G401 (cell line): ENCODE measurements at places on chromosomes 11 and 22.

GRCh38 chr11:120698918-120699317, 187.4 kb downstream of the GRIK4 start:
- DNase-seq = no peak

DNA sequence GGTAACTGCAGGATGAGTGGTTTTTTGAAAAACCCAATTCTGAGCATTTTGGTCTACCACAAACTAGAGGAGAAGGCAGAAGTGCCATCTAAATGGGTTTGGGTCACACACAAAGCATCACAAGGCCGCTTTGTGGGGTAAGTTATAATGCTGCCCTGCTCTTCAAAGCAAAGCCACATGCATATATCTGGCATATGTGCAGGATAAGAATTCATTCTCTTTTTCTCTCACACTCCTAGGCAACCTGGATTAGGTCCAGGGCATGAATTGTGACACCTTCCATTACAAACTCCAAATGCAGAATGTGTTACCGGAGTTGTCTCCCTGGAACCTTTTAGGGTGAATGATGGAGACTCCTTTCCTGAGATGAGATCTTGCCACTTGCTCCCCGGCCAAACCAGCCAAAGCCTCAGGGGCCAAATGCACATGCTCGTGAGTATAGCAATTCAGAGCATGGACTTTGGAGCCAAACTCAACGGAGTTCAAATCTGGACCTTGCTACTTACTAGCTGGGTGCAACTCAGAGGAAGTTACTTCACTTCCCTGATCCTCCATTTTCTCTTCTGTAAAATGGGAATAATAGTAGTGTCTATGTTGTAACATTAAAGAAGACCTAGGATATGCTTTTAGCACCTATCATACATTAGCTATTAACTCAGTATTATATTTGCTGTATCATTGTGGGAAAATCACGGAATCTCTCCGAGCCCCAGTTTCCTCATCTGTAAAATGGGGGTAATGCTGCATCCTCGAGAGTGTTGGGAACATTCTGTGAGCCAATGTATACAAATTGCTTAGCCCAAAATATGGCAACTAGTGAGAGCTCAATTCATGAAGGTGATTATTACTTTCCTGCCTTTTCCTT, 96.6 kb downstream of the COMMD9 start:
- DNase-seq = peak; percentile 30

- no peak for DNase-seq
Observed at GRCh38 chr11:47850337-47850736, 2.2 kb upstream of the NUP160 start.

DNA sequence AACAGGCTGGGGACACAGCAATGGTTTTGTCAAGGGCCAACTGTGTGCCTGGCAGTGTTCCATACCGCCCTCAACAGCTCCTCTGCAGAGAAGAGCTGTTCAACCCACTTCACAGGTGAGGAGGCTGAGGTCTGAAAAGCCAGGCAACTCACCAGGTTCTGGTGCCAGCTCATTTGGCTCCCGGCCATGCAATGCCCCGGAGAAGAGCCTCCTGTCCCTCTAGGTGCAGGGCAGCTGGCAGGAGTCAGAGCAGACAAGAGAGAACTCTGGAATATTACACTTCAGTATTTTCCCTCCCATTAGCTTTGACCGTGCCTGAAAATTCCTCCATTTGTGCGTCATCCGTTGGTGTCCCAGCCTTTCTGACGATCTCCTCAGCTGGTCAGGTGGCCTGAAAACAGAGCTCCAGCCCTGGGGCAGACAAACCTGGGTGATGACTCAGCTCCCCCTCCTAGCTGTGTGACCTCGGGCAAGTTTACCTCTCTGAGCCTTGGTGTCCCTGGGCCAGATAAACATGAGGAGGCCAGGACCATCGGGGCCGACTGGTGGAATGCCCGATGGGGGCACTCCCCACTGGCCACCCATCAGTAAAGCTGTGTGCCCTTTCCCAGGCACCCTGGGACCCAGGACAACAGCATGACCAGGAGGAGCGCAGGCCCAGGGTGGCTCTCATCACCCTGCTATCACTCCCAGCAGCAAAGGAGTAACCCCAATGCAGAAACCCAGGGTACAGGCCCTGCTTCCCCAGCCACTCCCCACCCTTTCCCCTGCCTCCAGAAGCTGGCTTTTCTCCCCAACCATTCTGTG, 9.6 kb upstream of the C1QTNF6 start:
- DNase-seq = peak; percentile 66

DNA sequence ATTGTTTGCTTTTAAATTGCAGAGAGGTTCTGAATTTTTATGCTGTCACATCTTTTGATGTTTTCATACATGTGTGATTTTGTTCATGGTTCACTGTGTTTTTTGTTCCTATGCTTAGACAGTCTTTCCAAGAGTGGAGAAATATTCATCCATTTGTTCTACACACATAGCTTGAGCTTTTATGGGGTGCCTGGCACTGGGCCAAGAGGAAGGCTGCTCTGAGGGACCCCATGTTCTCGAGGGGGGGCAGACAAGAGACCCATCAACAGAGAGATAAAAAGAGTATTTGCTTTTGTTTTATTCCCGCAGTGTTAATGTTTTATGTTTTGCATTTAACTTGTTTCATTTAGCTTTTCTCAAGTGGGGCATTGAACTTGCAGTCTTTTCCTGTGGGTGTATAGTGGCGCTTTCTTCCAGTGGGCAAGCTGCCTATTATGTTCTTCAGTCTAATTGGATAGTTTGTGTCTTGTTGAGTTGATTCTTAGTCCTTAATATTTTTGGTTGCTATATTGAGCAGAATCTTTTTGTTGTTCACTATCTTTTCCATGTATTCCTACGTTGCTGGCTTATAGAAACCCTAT, 57.7 kb downstream of the CABIN1 start:
- peak; percentile 32 for DNase-seq

DNA sequence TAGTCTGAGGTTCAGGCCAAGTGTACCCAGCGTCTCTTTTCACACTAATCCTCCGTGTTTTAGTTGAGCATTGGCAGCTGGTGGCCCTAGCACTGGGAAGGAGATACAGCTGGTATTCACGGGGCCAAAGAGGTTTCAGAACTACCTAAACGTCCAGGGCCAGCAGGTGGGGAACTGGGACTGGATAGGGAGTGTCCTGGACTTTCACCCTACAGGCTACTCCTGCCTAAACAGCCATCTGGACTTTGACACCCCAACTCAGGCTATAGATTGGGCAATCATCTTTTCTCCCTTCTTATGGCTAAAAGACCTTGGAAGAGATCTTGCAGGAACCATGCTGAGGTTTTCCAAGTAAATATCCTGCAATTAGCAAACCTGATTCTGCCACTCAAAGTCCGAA, 2.8 kb downstream of the SPON1 start:
- no peak for DNase-seq
